ENCODE measurements at places on chromosomes 6 and 20.

DNA sequence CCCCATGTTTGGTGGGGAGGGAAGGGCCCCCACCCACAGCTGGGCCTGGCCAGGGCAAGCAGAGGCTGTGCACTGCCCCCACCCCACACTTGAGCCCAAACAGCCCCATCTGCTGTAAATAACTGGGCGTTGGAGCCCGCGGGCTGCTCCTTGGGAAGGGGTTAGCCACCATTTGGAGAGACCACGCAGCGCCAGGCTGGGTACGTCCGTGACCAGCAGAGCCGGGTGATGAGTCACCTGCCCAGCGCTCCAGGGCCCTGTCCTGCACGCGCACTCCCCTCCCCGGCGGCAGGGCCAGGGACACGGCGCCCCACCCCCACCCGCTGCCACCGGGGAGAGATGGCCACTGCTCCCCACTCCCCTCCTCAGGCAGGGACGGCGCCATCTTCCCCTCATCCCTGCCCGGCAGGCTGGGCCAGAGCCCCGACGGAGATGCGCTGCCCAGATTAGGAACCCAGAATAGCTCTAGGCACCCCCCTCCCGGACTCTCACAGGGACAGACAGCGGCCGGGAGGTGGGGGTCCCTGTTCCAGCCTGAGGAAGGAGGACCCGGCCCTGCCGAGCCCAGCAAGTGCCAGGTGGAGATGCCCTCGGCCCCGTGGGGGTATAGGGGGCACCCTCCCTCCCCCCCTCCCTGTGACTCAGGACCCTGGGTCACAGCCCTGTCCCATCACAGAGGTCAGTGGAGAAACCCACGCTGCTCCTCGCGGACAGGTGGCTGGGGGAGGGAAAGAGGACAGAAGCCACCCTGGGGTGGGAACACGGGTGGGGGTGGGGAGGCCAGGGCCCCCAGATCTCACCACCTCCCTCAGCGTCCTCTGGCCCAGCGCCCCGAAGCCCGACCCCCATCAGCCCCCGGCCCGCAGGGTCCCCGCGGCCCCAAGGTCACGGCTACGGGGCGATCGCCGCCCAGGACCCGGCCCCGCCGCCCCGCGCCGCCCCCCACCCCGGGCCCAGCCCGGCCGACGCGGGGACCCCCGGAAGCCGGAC, 642 bp downstream of the EEF1A2 start:
- no peak for DNase-seq

DNA sequence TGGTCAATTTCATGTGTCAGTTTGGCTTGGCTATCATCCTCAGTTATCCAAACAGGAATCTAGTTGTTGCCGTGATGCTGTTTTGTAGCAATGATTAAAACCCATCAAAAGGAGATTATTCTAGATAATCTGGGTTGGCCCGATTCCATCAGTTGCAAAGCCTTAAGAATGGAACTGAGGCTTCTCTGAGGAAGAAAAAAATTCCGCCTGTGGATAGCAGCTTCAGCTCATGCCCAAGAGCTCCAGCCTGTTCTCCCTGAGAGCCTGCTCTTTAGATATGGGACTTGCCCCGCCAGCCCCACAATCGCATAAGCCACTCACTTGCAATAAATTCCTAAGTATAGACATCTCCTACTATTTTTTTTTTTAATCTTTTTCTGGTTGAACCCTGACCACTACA, 61.5 kb downstream of the SEL1L2 start:
- no peak for DNase-seq

DNA sequence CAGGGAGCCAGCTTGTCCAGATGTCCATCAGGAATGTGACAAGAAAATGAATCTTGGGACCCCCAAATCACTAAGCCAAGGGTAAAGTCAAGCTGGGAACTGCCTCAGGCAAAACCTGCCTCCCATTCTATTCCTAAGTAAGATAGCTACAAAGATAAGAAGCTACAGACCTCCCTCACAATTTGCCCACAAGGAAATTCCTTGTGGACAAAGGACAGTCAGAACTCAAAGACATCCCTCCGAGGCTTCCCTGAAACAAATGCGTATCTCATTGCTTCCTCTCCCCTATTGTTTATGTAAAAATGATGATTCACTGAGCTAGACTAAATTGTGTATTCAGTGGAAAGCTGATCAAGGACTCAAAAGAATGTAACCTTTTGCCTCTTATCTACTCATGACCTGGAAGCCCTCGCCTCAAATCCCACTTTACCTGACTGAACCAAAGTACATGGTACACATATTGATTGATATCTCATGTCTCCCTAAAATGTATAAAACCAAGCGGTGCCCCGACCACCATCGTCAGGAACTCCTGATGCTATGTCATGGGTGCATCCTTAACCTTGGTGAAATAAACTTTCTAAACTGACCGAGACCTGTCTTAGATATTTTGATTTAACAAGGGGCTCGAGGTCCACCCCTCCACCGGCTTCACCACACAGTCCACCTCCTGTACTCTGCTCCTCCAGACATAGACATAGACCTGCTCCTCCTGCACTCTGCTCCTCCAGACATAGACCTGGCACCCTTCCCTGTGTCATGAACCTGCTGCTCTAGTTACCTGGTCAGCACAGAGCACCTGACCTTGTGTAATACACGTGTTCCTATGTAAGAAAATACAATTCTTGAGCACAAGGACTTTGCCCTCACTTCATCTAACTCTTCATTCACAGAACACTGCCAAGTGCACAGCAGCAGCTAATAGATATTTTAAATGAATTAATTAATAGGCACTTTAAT, 81.4 kb downstream of the WDR27 start:
- no peak for DNase-seq

- DNase-seq: no peak
Measured at GRCh38 chr6:81228912-81229555, 523.4 kb downstream of the TENT5A start.

DNA sequence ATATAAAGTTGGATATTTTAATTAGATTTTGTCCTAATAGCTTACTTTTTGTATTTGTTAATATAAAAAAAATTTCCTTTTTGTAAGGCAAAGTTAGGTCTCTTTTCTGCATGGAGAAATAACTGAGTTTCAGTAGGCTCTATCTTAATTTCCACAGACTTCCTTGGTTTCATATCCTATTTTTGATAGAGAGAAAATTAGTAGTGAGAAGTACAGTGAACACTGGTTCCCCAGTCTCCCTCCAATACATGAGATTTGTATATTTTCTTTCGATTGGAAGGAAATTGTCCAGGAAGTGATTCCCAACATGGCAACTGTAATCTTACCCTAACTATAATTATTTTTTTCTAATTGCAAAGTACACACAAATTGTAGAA, 26.4 kb downstream of the TRIM27 start:
- DNase-seq: no peak

DNA sequence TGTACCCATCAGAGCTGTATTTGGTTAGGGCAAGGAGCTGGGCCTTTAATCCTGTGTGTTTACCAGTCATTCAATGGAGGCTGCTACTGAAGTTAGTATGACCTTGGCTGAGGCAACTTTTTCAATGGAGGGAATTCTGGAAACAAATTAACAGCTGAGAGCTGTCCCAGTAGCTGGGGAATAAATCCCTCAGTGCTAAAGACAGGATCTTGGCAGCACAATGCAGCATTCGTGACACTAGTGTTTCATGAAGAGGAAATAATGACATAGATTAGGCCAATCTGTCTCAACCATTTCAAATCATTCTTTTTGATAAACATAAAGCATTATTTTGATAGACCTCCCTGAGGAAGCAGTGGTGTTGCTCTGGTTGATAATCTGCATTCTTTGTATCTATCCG, 42.9 kb downstream of the GRM1 start:
- no peak for DNase-seq

DNA sequence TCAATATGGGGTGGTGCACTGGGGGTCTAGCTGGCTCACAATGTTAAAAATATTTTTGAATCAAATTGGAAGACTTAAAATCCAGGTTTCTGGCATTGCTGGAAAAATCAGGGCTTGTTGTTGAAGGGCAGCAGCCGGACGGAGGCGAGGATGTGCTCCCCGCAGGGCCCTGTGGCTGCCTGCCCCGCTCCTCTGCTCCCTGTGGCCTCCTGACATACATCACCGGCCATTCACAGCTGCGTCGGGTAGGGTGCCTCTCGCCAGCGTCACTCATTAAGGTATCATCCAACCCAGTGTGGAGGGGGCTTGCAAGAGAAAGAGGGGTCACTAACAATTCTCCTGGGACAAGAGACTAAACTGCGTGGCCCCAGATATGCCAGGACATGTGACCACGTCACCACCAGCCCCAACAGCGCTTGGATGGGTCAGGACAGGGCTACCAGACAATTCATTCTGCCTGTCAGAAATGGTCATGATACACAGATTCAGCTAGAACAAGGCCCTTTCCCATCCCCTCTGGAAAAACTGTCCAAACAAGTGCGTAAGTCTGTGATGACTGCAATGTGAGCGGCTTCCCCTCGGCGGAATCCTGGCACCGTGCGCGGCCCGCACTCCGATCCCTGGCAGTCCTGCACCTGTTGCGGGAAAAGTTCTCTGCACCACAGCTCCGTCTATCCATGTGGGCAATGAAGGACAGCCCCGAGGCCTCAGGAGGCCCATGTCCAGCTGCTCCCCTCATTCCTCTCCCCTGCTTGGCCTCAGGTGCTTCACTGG, 12.0 kb downstream of the GATA5 start:
- no peak for DNase-seq

GRCh38 chr20:12406978-12407377, 489.3 kb downstream of the BTBD3 start:
- DNase-seq: no peak

DNA sequence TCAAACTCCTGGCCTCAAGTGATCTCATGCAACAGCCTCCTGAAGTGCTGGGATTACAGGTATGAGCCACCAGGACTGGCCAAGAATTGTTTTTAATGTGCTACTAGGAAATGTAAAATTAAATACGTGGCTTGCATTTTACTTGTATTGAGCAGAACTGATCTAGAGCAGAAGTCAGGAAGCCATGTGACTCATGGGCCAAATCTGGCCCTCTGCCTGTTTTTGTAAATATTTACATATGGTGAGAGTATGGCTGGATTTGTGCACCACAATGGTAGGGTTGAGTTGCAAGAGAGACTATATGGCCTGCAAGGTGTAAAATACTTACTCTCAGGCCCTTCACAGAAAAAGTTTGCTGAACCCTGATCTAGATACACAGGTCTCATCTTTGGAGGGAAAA, 75.8 kb downstream of the LAMP5 start:
- DNase-seq: no peak

DNA sequence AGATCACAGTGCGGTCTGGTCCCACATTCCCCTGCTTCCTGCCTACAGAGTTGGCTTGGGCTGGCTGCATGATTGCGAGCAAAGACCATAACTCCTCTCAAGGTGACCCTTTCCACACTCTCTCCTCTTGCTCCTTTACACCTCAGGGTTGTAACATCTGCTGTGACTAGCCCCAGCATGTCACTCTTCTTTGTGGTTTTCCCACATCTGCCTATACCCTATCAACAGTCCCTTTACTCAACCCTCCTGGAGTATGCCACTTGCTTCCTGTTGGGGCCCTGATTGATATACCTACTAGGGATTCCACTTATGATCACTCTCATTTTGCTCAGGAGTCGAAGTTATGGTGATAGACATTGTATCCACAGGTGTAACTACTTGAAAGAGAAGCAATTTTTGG, 58.9 kb upstream of the SGK1 start:
- no peak for DNase-seq

- no peak for DNase-seq
Measured at GRCh38 chr20:18657575-18657974, 69.7 kb downstream of the DTD1 start.

DNA sequence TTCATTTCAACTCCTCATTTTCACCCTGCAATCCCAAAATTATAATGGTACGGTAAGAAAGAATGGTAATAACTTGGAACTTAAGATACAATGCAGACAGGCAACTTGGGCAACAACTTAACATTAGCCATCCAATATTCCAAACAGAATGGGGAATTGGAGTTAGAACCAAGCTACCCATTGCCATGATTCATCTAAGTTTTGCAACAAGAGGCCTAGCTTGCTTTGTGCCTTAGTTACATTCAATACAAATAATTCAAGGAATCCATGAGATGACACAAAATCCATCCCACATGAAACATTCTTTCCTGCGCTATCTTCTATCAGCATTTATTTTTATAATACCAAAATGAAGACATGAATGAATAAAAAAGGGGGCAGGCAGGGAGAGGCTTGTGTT, 28.4 kb downstream of the DCDC2 start:
- no peak for DNase-seq

GRCh38 chr6:7529141-7529540, 12.3 kb upstream of the DSP start:
- no peak for DNase-seq

DNA sequence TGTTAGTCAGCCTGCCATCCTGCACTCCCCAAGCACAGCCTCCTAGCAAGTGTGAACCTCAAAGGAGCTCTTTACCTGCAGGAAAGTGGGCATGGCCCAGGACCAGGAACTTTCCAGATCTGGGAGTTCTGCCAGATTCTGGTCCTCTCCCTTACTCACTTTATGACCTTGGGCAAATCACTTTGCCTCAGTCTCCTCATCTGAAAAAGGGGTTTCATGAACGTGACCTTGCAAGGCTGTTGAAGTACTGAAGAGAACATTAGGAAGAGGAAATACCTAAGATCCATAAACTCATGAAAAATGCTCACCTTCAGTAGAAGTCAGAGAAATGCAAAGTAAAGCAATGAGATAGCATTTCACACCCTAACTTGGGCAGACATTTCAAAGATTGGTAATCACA, 26.8 kb upstream of the DSN1 start:
- no peak for DNase-seq

GRCh38 chr6:87102151-87102621, 7.3 kb upstream of the CGA start:
- DNase-seq: no peak

DNA sequence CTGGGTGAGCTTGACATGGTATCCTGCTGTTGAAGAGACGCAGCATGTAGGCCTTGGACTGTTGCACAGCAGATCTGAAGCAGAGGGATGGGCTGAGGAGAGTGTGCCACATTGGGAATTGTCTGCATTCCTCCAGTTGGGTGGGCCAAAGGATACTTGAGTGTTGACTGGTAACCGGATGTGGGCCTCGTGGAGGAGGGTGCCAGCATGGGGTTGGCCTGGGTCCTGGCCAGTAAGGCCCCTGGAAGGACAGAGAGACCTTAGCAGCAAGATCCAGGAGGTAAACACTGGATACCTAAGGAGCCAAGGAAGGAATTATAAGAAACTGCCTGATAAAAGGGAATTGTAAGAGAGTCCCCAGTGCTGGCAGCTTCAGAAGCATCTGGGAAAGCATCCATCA, 76.9 kb downstream of the FIG4 start:
- no peak for DNase-seq

GRCh38 chr6:71079677-71080076, 122.8 kb upstream of the B3GAT2 start:
- DNase-seq: no peak
